ENCODE measurements at places on chromosomes 2 and 18.

- DNase-seq, result no peak
These were observed 39.2 kb downstream of the IL1R2 start for GRCh38 chr2:102030855-102031527.

DNA sequence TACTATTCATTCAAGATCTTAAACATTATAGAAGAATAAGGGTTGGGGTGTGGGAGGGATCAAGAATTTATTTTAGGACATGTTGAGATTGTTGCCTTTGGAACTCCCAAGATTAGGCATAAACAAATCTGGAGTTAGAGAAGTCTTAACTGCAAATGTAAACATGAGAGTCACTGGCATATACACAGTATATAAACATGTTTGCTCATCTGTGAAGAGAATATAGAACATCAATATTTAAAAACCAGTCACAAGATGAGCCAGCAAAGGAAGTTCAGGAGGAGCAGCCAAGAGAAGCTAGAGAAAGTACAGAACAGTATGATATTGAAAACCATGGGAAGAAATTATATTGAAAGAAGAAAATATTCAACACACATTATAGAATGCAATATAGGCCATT is 638.6 kb upstream of the SLC39A10 start:
- DNase-seq, result no peak

GRCh38 chr2:73297151-73297559 is 3.8 kb upstream of the EGR4 start:
- no peak for DNase-seq

DNA sequence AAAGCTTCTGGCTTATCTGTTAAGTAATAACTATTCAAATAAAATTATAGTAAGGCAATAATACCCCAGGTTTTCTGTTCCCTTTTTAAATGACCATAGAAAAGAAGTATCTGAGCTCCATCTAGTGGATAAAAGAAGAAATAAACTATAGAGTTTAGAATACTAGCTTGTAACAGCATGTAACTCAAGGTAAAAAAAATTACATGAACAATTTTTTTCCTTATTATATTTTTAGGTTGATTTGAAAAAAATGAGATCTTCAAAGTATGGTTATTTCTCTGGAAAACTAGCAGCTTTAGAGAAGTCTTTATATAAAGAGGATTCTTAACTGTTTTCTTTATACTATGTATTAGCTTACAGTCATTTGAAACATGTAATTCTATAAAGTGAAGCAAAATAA is 58.1 kb downstream of the NCKAP1 start:
- DNase-seq, result no peak

DNA sequence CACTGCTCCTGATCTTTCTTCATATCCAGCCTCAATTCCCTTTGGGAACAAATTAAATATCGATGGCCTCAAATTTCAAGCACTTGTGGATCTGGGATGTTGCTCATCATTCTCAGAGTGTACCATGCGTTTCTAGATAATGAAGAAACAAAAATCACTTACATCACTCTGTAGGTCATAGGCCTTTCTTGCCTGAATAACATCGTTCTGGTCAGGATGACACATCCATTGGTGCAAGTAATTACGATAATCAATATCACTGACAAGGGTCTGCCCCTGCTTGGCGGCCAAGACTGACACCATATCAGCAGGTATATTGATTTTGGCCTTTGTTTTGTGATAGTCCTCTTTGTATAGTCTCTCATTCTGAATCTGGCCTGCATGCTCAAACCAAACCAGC is 157.3 kb downstream of the RIF1 start:
- no peak for DNase-seq

GRCh38 chr2:102433973-102434654 is 11.2 kb downstream of the IL18RAP start:
- DNase-seq, result no peak

GRCh38 chr2:69141061-69141460 is 128.1 kb downstream of the ANTXR1 start:
- DNase-seq, result no peak

DNA sequence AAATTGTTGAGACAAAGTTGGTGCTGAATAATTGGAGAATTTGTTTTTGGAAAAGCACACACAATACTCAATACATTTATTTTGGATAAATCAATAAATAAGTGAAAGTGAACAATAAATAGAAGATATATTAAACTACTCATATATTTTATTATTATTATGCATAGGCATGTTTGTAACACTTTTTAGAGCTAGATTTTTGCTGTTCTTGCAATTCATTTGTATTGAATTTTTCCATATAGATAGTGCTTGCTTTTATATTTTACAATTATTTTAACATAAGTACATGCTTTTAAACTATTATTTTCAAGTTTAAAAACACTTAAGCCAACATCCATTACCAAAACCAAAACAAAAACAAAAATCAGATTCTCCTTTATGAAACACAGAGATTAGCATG is 43.9 kb downstream of the BAZ2B start:
- no peak for DNase-seq

DNA sequence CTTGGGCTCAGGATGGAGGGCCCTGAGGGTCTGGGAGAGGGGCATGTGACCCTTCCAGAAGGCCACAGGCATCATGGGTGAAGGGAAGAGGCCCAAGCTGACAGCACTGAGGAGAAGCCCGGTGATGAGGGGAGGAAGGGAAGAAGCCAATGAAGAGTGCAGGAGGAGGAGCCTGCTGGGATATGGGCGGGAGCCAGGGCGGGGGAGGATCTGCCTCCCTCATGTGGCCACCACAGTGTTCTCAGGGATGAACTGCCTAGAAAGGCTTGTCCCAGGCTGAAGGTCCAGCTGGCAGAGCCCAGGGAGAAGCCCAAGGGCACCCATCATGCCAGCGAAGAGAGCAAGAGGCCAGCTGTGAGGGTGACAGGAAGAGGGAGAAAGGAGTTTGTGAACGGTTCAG is 24.6 kb upstream of the PLB1 start:
- peak; percentile 65 for DNase-seq

- DNase-seq, result no peak
These were observed 118.3 kb upstream of the RNU4ATAC start for GRCh38 chr2:121412349-121412748.

- DNase-seq, result peak; percentile 75
These were observed 1.5 kb downstream of the KANSL3 start for GRCh38 chr2:96636551-96637171.
